HFFc6 (cell line): ENCODE measurements at places on chromosomes 4 and X.

DNA sequence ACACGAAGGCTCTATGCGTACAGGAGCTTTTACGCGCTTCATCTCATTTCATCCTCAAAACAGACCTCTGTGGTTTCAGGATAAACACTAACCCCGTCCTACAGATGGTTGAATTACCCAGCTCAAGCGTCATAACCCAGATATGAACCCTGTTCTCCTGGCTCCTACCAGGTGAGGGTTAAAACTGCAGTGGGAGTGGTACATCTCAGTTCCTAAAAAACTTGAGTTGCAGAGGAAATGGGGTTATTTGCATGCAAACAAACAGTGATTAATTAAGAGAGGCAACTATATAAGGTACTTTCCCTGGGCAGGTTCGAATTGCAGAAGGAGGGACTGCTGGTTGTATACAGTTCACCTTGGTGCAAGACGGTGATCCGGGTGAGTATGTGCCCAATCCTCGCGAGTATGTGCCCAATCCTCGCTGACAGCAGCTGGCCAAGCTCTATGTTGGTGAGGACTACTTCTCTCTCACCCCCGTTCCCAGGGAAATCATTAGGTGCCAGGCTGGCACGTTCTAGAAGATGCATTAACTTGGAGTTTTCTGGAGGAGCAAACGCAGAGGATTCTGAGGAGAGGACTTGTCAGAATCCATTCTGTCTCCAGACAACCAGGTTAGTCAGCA, 72.6 kb downstream of the FHDC1 start:
- no peak for DNase-seq

DNA sequence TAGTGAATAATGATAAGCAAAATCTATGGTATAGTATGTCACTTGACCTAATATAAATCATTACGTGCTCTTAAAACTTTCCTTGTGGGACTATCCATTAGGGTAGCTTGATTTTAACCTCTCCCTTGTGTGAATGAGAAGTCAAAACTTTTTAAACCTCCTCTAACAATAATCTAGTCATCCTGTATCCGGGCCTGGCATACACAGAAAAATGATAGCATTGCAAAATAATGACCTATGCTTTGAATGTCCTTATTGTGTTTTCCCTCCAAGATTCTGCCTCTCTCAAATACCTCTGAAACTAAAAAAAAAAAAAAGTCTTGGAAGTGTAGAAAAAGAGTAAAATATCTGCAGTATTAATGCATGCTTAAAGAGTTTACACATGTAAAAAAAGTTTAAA, 250.0 kb upstream of the NDST3 start:
- no peak for DNase-seq

DNA sequence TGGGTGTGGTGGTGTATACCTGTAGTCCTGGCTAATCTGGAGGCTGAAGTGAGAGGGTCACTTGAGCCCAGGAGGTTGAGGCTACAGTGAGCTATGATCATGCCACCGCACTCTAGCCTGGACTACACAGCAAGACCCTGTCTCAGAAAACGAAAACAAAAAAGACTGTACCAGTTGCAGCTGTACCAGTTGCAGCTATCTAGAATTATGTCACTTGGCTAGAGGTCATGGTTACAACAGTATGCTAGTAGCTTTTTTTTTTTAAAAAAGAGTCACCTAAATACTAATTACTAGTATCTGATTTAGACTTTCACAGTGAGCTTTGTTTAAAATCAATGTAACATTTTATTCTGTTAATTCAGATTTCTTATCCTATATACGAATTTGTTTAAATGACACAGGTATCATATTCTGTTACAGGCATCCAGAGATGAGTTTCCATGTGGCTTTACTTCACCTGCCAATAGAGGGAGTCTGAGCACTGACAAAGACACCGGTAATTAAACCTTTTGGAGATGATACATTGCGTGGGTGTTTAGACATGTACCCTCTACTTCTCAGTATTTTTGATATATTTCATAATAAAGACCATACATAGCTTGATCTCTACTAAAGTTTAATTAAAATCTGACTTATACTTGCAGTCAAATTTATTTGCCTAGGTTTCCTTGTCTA, 100.2 kb upstream of the IL13RA1 start:
- DNase-seq, result no peak

DNA sequence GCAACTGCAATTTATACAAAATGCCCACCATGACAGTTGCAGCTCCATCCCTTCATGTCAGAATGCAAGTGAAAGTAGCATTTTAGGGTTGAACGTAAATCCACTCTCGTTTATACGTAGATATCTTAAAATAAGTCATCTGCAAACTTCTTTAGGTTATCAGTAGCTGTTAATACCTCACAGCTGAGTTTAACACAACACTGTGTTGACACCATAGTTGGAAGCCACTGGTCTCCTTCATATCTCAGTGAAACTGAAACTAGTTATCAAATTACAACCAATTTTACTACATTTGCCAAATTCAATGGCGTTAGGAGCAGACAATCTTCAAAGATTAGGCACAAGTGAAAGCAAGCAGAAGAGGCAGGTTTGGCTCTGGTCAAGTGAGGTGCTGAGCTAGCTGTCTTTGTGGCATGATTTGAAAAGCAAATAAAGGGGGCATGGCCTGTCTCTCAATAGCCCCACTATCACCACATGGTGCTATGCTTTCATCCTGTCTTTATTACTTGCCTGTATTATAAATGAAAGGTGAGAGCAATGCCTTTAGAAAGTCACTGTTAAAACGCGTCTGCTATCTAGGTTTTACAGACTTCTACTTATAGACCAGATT, 12.3 kb downstream of the PPP3CA start:
- DNase-seq, result no peak

- DNase-seq, result no peak
Observed at GRCh38 chrX:56219700-56220099, 12.5 kb upstream of the KLF8 start.
